Urinary bladder (tissue), 4 donors: ENCODE measurements at places on chromosomes 7 and 10. TPM values are rescaled to one million over a fixed set of nuclear protein-coding genes. Genes with fewer than 3 reads are reported as not detected.

The PIK3CG gene
- total RNA-seq: 12.1 TPM

The ZNF511 gene
- 24.1 TPM for total RNA-seq

The SLC35G1 gene
- total RNA-seq: 4.9 TPM

The ZNF25 gene
- 29.0 TPM for total RNA-seq

The AKR1E2 gene
- 23.0 TPM for total RNA-seq
